ENCODE measurements at places on chromosomes 3 and 15.

- no peak for DNase-seq
Measured at GRCh38 chr3:140843656-140844055, 98.0 kb upstream of the SLC25A36 start.

- no peak for DNase-seq
Measured at GRCh38 chr15:37446921-37447320, 346.6 kb upstream of the MEIS2 start.

DNA sequence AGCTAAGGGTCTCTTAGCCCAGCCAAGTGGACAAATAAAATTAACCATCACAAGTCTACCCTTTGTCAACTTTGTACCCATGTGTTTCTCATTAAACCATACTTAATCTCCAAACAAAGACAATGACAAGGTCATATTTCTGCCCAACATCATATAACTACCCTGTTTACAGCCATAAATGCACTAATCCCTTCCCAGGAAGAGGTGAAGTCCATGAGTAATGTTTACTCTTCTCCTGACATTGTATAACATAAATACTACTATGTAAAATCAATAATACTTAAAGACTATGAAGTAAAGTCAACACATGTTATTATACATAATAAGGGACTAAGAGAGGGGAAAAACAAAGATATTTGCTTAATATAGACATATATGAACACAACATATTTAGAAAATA lies 38.5 kb upstream of the FAN1 start:
- DNase-seq, result no peak

- no peak for DNase-seq
Measured at GRCh38 chr15:78329625-78330024, 10.5 kb upstream of the CRABP1 start.

GRCh38 chr3:44659434-44659833 lies 10.9 kb downstream of the ZNF35 start:
- DNase-seq, result no peak

DNA sequence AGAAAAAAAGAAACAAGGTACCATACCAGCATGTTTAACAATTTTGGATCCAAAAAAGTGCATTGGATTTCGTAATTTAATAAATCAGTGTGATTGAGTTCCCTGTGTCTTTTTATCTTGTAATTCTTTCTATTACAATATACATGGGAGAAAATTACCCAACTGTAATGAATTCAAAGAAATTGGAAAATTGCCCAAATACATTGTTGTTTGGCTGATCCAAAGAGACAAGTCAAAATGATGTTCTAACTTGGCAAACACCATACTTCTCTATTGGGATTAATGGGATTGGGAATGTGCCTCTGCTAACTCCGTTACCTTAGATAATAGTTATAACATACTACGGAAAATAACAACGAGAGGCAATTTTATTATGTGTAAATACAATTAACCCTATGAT lies 1097.1 kb downstream of the ROBO1 start:
- no peak for DNase-seq

DNA sequence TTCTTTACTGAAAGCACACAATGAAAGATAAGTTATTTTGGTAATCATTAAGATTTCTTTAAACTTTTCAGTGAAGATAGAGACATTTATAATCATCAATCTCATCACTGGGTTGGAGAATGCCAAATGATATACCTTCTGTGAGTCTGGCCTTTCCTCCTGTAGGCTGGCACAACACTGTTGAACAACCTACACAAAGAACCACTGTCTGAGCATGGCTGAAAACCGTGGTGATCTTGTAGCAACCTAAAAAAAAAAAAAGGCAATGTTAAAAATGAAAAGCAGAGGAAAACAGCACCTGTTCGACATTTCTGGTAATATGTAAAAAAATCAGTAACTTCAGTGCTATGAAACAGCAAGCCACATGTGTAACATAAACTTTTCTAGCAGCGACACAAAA lies 1.8 kb downstream of the RPS27L start:
- DNase-seq, result no peak

GRCh38 chr3:195800240-195800639 lies 11.5 kb downstream of the MUC4 start:
- no peak for DNase-seq

GRCh38 chr15:23690450-23690852 lies 3.3 kb upstream of the NDN start:
- DNase-seq, result no peak

DNA sequence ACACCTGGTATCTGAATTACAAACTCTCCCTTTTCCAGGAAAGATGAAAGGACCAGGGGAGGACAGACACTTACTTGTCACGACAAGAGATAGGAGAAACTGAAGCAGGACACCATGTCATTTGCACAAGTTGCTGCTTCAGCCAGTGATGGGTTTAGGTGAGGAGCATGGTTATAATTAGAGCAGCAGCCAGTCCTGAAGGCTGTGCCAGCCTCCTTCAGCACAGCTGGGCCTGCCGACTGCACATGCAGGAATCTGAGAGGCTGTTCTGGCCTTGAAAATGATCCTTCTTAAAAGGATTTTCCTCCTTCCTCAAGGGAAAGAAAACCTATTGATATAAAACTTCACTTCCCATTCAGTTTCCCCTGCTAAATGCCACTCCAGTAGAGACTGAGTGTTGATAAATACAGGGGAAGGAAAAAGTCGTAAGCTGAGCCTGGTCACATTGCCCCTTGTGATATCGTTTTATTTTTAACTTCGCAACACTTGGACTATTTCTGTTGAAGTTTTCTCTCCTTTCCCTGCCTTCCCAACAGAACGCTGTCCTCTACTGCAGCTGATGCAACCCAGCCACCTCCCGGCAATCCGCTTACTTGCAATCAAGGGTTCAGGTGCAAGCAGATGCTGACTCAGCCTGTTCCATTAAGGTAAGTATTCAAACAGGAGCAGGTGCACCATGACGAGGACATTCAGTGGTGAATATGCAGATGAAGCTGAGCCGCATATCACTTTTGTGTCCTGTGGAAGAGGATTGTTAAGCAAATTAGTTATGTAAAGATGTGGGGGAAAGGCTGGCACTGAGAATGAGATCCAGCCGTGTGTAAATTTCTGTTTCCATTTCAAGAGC lies at the start of gene FBXO40:
Gene FBXO40 (plus strand): TSS at position 524 of the 847 bp plus-strand sequence. CDS start 27,197 bp downstream, outside the sequence.
- DNase-seq, result no peak

DNA sequence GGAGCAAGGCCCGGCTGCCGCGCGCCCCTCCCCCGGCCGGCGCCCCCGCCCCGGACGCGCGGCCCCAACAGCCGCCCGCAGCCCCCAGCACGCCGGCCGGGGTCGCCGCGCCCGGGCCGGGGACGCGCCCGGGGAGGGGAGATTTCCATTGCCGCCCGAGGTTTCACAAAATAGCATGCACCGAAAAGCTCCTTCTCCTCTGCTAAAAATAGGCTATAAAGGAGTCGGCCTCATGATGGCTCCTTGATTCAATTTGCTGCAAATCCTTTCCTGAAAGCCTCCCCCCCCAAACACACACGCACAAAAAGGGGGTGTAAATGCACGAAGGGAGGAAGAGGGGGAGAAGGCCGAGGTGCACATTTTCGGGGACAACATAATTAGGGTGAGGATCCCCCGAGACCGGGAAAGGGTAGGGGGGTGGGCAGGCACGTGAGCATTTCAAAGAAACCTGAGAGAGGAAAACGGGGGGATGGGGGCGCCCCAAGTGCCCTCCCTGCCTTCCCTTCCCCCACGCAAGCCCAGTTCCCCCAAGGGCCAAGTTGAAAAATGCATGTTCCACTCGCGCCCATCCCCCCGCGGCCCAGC lies 734 bp downstream of the TBL1XR1 start:
- no peak for DNase-seq

GRCh38 chr3:49805897-49806701 lies 3.0 kb downstream of the INKA1 start:
- no peak for DNase-seq

- no peak for DNase-seq
Measured at GRCh38 chr3:17478673-17479072, 263.8 kb downstream of the TBC1D5 start.

GRCh38 chr3:107425033-107425432 lies 47.8 kb downstream of the CCDC54 start:
- no peak for DNase-seq
